ENCODE measurements at places on chromosomes 7 and 10.

DNA sequence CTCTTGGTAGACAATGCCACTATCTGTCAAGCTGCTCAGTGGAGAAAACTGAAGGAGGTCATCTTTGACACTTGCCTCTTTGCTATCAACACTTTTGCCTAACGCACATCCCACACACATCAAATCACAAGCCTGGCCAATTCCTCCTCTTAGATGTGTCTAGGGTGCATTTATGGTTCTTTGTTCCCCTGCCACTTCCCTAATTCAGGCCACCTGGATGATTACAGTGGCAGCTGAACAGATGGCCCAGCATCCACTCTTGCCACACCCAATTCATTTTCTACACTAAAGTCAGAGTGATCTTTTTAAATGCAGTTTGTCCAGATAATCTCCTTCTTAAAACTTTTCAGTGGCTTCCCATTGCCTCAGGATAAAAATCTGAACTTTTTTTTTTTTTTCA is 58.6 kb downstream of the LAMB4 start:
- no peak for DNase-seq

DNA sequence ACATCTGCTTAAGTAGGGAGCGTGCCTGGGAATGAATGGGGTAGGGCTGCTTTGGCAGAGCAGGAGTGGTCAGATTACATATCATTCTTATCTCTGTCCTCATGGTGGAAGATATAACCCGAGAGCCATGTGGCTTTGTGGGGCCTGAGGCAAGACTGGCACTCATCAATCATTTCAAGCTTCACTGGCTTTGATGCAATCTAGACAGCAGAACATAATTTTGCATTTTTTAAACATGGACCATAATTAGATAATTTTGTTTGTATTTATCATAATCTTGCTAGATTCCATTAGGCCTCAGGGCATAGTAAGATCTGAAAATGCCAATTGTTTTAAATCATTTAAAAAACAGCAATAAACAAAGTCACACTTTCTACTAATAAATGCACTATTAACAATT is 480.3 kb downstream of the NXPH1 start:
- DNase-seq: no peak

DNA sequence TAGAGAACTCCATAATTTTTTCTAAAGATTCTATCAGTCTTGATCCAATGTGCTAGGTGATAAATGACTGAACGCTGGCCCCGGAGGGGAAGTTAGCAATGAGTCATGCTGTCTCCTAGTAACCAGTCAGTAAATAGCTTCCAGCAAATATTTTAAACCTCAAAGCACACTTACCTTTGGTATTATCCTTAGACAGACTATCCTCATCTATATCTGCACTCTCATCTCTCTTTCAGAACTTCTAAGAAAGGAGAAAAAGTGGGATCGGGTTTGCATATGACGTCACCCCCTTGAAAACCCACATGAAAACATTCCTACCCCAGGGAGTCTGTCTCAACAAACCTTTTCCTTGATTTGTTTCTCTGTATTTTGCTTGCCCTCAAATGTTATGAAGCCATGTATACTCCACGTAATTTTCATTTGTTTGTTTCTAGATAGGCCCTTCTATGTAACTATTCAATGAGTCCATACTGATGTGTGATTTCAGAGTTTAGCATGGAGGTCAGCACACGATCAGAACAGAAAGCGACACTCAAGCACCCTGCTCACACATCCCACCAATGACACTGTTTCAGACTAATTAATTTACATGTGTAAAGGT is 174.9 kb upstream of the NRP1 start:
- DNase-seq: peak; percentile 21

GRCh38 chr7:5439572-5440496 is 16.2 kb upstream of the TNRC18 start:
- DNase-seq: no peak

- no peak for DNase-seq
Observed at GRCh38 chr10:129697463-129698247, 230.6 kb downstream of the MGMT start.

- DNase-seq: no peak
Observed at GRCh38 chr10:34392641-34393170, 422.4 kb downstream of the PARD3 start.

- no peak for DNase-seq
Observed at GRCh38 chr7:92289321-92289720, 43.5 kb downstream of the ANKIB1 start.

DNA sequence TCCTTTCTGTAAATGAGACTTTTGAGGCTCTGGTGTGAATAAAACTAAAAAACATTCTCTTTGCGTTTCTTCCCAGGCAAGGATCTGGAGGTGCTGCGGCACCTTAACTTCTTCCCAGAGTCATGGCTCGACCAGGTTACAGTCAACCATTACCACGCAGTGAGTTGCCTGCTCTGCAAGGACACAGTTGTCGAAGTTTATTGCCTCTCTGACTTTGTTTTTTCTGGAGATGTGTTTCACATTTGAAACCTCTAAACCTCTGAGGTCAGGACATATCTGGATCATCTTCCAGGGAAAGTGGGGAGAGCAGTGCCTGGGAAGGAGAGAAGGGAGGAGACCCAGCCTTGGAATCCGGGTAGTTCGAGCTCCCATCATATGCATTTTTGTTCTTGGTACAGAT is 43.4 kb upstream of the PLEKHA1 start:
- DNase-seq: no peak

GRCh38 chr7:30062587-30062986 is 34.4 kb downstream of the PLEKHA8 start:
- DNase-seq: peak; percentile 30

DNA sequence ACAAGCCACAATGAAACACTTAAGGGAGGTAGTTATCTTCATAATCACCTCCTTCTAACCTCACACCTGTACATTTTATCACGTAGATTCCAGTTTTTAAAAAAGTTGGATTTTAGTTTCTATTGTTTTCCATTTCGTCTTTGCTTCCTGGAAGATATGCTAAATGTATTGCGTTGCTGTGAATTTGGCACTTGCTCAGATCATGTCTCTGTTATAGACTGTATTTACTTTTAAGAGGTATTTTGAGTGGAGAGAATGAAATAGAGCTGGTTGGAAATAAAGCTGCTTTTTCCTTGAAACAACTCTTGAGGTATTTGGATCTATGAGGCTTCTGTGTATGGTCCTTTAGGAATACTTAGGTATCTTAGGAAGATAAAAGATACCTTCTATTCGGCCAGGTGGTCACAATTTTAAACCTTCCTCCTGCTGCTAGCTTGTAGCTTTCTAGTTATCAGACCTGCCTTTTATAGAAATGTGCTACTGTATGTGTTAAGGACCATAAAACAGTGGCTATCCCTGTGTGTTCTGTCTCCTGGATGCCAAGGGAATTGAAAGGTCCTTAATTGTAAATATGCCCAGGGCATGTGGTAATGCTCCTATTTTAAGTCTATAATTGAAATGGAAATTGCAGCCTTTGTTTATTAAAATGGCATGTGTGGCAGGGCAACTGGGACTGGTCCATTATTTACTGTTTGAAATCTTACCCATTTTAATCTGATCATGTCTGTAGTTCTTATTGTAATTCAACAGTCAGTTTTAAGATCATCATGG is 147.7 kb downstream of the SND1 start:
- DNase-seq: no peak

GRCh38 chr10:282294-283139 is 147.3 kb downstream of the ZMYND11 start:
- no peak for DNase-seq

GRCh38 chr7:136179154-136179553 is 202.0 kb upstream of the MTPN start:
- no peak for DNase-seq

DNA sequence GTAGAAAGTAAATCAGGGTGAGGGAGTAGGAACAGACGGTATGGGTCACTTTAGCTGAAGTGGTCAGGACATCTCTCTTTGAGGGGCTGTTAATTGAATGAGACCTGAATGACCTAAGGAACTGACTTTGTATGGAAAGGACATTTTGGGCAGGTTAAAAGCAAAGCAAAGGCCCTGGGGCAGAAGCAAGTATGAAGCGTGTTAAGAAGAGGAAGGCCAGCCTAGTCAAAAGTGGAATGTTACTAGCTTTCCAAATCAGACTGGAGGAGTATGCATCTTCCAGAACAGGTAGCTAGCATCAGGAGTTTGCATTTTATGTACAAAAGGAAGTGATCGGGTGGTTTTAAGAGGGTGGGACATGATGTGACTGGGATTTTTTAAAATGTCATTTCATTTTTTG is 70.9 kb upstream of the PCGF5 start:
- no peak for DNase-seq

- no peak for DNase-seq
Observed at GRCh38 chr10:98107644-98108430, 26.6 kb upstream of the R3HCC1L start.

- no peak for DNase-seq
Observed at GRCh38 chr10:124523901-124524300, 62.3 kb downstream of the LHPP start.

- no peak for DNase-seq
Observed at GRCh38 chr10:84511709-84512285, 183.4 kb downstream of the CCSER2 start.

GRCh38 chr7:131357282-131357880 is 29.7 kb downstream of the MKLN1 start:
- no peak for DNase-seq

- DNase-seq: no peak
Observed at GRCh38 chr7:150335774-150336112, 5.7 kb downstream of the RARRES2 start.

- no peak for DNase-seq
Observed at GRCh38 chr7:106381252-106381651, 96.5 kb upstream of the NAMPT start.

DNA sequence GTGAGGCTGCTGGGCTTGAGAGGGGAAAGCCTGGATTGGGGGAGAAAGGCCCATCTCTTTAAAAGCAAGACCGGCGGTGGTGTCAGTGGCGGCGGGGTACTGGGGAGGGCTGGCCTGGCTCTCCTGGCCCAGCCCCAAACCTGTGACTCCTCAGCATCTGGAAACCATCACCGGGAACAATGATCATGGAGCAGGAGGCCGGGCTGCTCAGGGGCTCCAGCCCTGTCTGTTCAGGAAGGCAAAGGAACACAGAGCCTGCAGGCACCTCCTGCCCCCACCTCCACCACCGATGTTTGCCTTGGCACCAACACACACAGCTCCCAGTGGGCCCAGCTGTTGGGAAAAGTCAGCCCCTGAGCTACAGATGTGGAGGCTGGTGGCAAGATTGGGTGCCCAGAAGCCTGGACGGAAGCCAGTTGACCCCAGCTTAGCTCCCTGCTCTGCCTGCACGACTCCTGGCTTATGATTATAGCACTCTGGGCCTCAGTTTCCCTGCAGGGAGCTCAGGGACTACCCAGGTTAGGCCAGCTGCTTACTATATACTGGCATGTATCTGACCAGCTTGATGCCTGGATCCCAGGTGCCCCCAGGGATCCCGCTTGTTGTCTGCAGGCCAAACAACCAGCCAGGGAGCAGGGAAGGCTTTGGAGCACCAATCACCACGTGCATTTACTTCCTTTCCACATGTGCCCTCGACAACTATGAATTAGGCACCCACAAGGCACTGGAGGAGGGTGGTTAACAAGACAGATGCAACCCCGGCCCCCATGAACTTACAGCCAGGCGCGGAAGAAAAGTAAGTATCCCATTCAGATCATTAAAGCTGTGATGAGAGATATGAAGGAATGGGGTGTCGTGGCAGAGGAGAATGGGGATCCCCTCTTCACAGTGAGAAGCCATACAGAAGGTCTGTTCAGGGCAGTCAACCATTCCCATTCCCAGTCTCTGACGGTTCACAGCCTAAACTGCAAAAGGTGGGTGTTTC is 37.3 kb downstream of the ZCCHC24 start:
- DNase-seq: no peak

DNA sequence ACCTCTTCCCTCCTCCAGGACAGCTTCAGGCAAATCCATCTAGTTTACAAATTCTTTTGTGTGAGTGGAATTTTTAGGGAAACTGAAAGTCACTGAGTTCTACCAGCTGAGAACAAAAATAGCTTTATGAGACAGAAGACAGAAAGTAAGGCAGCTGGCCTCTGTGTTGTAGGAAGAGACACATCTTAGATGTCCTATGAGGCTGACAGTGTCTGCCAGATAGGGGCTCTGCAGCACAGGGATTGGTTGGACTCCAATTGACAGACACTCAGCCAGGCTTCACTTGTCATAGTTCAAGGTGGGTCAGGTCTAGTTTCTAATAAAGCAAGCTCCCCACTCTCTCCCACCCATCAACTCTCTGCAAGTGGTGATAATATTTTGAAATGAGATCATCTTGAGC is 574.9 kb downstream of the CCSER2 start:
- no peak for DNase-seq

DNA sequence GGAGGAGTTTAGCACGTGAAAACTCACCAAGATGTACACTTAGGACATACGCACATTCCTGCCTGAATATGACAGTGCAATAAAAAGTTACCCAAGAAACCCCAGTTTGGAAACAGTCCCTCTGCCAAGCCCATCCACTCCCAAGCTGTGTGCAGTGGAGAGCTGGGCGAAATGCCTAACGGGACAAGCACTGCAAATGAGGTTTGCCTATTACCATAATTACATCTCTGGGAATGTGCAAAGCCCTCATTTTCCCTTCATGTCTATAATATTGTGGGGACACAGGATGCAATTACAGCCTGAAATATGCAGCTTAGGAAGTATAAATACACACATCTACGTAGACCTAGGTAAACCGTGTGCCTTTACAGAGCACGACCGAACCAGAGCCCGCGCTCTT is 117.5 kb downstream of the PLXNA4 start:
- no peak for DNase-seq

DNA sequence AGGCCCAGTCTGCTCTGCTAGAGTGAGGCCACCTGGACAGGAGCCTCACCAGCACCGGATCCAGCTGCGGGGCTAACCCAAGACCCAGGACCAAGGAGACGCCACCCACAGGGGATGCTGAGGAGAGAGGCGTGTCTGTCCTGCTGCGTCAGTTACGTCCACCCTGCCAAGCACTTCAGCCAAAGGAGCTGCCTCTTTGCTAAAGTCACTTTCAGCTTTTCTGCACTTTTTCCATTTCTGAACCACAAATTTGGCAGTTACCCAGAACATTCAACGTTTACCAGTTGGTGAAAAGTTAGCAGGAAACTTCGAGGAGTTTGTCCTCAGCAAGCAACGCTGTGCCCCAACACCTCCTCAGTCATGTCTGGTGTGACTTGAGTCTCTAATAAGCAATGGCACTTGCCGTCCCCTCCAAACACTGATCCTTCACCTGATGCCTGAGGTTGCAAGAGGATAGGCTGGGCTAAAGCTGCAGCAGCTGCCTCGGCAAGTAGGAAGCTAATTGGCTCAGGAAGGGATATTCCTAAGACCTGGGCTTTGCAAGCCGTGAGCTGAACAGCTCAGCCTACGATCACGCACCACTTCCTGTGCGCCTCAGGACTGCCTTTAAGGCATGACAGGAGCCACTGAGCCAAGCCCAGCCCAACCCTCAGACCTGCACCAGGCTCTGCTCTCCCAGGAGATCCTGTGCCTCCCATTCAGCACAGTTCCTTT is 40.1 kb downstream of the KCNH2 start:
- peak; percentile 4 for DNase-seq

GRCh38 chr10:132319853-132320653 is 11.9 kb upstream of the LRRC27 start:
- DNase-seq: no peak

- DNase-seq: no peak
Observed at GRCh38 chr10:132521041-132521465, 16.5 kb upstream of the INPP5A start.

GRCh38 chr7:113608782-113609181 is 310.0 kb downstream of the PPP1R3A start:
- DNase-seq: no peak
